NCI-H774 (cell line): ENCODE measurements at places on chromosomes 3 and 15.

DNA sequence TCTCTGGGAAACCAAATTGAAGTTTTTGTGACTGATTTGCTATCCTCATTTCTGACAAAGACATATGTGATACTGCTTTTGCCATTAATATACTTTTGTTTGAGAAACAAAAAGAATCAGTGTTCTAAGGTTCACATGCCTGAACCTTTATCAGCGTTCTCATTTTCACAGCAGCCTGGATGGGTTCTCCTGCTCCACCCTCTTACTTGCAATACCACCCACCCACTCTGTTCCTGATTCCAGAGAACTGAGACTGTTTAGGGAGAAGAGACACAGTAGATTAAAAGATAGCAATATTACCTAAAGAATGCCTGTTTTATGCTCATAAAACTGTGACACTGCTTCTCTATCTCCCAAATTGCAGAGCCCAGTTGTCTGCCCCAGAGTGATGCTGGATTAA is 25.8 kb upstream of the ARL6 start:
- DNase-seq: no peak

GRCh38 chr3:105377716-105378115 is 11.0 kb downstream of the ALCAM start:
- DNase-seq: no peak

- DNase-seq: no peak
These were observed 37.7 kb upstream of the SAMMSON start for GRCh38 chr3:69961706-69962439.

DNA sequence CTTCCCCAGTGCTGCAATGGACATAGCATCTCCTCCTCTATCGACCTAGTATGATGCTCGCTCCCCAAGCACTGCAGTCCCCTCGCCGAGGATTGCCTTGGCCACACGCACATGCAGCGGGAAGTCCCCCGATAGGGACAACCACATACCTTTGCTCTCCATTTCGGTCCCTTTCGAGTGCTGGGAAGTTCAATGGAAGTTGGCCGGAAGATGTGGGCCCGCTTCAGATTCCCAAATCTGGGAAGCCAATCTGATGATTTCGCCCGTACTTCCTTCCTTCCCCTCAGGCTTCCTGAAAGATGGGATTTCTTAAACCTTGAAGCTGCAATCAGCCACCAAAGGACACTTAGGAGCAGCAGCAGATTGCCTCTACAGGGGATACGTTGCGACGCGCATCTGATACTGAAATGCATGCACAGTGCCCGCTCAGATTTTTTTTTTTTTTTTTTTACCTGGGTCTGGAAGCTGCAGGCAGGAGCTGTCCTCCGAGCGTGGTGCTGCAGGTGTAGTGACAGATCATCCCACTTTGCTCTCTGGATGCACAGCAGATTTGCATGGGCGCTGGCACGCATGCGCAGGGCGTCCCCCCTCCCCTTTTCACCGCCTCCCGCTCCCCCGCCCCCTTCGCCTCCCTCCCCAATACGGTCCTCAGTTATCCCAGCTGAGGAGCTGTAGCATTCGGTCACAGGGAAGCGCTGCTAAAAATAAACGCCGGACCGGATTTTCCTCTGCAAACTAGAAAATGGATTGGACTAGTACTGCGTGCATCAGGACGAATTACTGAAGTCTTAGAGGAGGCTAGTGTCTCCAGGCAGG is at the start of gene FGF12:
Gene FGF12, minus strand, starts transcription at position 510 of the 816 bp plus-strand sequence.
- DNase-seq: peak; percentile 95

GRCh38 chr3:4416427-4416945 is 50.6 kb downstream of the SUMF1 start:
- no peak for DNase-seq

GRCh38 chr3:51508255-51508654 is 8.4 kb upstream of the DCAF1 start:
- DNase-seq: no peak

GRCh38 chr3:171393032-171393744 is 67.0 kb downstream of the TNIK start:
- peak; percentile 56 for DNase-seq

- no peak for DNase-seq
These were observed 344 bp downstream of the LINS1 start for GRCh38 chr15:100601617-100602063.

GRCh38 chr15:64324165-64324877 is 31.7 kb downstream of the CSNK1G1 start:
- no peak for DNase-seq

DNA sequence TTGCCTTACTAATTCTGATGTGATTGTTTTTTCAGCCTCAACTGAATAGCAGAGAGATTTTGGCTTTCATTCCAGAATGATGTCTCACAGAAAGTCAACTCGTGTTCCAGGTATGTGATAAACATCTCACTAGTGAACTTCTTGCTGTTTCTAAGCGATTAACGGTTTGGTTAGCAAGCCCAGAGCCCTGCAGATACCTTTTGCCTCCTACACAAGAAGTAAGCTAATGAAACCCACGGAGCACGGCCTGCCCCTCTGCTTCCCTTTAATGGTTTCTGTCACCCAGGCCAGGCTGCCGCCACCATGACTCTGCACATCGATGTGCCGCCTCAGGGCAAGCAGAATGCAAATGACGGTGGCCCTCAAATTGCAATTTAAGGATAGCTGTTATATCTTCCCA is 155.9 kb upstream of the ICE2 start:
- no peak for DNase-seq

DNA sequence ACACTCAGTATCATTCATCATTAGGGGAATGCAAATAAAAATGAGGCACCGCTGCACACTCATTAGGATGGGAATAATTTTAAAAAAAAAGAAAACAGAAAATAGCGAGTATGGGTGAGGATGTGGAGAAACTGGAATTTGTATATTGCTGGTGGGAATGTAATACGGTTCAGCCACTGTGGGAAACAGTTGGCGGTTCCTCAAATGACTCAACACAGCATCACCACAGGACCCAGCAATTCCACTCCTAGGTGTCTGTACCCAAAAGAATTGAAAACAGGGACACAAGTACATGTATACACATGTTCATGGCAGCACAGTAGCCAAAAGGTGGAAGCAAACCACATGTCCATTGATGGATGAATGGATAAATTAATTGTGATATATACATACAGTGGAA is 35.2 kb upstream of the RFTN1 start:
- no peak for DNase-seq

DNA sequence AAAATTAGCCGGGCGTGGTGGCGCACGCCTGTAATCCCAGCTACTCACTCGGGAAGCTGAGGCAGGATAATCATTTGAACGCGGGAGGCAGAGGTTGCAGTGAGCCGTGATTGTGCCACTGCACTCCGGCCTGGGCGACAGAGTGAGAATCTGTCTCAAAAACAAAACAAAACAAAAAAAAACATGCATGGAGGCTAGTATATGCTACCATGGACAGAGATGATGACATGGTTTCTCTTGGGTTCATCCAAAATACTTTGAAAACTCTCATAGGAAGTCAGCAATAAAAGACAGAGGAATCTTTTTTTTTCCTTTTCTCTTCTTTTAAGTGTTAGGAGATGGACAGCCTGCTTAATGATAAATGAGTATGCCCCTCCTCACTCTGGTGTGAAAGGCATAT is 137.7 kb upstream of the MB21D2 start:
- DNase-seq: no peak

DNA sequence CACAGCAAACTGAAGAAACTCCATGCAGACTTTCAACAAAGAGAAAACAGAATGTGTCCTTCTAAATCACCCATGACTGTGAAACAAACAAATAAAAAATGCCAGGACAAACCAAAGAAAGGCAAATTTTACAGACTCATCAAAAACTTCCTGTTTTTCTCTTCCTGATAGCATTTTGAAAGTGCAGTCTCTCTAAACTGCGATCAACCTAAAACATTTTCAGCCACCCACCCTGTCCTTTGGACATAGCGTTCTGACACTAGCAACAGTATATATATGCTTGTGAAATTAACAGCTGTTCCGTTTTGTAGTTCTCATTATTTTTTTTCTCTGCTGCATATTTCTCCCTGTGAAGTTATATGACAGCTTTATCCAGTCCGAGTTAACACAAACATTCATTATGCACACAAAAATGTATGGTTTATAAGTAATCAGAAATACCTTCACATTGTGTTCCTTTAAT is 151.7 kb downstream of the FBN1 start:
- no peak for DNase-seq

GRCh38 chr3:145124900-145125678 is 1035.9 kb downstream of the PLOD2 start:
- no peak for DNase-seq
